ENCODE measurements at places on chromosomes 1 and 21.
A peak's percentile ranks its signal among the peaks of the same experiment; 100 is the strongest.

DNA sequence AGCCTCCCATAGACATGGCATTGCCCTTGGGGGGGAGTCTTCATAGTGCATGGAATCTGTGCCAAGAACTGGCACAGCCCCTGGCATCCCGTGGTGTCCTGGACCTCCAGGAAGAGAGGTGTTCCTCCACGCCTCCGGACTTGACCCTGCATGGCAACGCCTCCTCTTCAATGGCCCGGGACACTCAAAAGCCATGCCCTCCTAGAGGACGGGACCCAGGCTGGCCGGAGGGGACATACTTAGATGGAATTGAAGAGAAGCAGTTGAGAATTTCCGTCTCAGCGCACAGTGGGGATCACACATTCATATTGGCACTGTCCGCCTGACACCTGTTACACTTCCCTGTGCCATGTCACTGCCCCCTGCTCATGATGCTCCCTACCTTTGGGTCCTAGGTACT is 38.4 kb upstream of the TENT5C start:
- DNase-seq = no peak

GRCh38 chr1:234933475-234933874 is 195.2 kb downstream of the TOMM20 start:
- peak; percentile 54 for DNase-seq

- DNase-seq = no peak
Observed at GRCh38 chr1:44628962-44629756, 45.1 kb downstream of the TMEM53 start.

- no peak for DNase-seq
Observed at GRCh38 chr1:159429074-159429861, 2.7 kb upstream of the OR10J4 start.

DNA sequence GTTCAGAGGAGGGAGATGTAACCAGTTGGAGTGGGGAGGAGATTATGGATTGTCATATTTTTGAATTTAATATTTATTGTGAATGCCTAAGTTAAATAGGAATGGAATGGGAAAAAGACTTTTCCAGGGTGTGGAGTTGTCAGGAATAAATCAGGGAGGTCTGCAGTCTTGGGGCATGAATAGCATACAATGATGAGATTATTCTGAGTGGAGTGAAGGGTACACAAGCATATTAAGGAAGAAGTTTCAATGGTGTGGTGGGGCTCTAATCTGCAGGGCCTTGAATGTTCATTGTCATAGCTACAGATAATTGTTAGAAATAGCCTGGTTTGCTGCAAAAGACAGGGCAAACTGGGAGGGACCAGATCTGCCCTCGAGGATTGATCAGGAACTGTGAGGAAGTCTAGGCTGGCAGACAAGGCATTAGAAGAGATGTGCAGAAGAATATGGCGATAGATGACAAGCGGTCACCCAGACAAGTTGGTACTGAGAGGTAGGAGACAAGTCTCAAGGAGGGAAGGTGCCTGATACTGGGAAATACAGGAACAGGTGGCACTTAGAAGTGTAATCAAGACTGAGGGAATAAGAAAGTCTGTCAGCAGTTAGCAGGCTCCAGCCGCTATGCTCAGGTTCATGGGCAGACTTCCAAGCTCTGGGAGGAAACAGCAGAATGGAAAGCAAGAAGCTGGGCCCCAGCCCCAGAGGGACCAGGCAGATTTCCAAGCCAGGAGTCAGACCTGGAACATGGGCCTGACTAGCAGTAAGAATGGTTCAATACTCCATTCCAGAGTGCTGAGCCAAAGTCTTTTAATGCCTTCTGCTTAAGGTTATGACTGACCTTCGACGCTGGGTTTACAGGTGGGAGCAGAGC is 20.9 kb upstream of the RGL1 start:
- DNase-seq = no peak

GRCh38 chr1:109721042-109721441 is 9.0 kb downstream of the GSTM5 start:
- DNase-seq = no peak

DNA sequence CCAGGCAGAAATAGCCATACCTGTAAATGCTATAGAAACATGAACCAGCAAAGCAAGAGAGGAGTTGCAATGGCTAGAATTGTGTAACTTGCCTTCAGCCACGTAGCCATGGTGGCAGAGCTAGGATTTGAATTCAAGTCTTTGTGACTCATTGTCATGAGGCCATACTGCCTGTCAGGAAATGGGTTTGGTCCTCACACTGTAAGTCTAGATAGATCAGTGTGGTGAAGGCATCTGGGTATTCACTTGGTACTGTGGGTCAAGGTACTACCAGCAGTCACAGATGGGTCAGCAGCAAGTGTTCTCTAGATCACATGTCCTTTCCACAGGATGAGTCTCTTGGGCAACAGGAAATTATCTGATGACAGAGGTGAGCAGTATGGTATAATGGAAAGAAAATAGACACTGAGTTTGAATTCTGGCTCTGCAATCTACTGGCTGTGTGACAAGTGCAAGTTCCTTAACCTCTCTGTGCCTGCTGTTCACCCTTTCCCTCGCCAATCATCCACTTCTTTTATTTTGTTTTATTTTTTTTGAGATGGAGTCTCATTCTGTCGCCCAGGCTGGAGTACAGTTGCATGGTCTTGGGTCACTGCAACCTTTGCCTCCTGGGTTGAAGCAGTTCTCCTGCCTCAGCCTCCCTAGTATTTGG is 36.9 kb downstream of the FGGY start:
- DNase-seq = peak; percentile 70

DNA sequence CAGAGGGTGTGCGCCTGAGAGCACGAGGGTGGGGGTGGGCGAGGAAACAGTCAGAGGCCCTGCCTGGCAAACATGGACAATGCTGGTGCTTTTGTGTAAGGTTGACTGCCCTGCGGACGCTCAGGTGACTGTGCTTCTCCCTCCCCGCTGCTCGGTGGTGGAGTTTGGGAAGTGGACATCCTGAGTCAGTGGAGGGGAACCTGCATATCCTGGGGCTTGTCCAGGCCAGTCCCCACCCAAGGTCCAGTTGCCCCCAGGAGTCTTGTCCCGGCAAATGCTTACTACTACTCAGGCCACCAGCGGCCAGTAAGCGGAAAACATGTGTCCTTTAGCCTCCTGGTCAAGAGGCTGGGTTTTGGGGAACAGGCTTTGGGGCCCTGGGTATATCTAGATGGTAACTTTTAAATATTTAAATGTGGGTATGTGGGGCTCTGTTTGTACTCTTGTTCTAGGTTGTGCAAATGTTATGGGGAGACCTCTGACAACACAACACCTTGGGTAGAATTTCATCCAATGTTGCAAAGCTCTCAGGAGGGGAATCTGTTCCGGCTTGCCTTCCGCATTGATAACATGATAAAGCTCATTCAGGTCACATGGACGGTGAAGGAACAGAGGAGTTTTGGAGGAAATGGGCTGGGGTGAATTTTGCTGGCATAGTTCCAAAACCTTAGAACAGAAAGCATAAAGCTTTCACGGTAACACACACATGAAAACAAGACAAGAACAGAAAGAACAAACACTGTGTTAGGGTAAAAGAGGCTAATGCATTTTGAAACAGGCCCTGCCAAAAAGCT is 364.9 kb downstream of the PRDM2 start:
- no peak for DNase-seq

GRCh38 chr1:209775678-209776077 is 8.7 kb downstream of the C1orf74 start:
- DNase-seq = no peak

DNA sequence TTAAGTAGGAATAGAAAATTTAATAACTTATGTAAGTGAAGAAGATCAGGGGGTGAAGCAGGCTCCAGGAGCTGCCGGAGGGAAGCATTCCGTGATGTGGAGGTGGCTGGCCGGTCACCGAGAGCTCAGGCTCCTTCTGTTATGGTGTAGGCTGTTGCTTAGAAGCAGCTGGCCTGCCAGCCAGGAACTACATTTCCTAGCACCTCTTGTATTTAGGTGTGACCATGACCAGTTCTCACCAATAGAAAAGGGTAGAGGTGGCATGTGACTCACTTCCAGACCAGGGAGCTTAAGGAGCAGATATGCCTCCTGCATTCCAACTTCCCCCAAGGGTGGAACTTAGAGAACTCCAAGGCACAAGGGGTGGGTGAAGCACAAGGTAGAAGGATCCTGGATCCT is 120.7 kb downstream of the ACTL8 start:
- no peak for DNase-seq

DNA sequence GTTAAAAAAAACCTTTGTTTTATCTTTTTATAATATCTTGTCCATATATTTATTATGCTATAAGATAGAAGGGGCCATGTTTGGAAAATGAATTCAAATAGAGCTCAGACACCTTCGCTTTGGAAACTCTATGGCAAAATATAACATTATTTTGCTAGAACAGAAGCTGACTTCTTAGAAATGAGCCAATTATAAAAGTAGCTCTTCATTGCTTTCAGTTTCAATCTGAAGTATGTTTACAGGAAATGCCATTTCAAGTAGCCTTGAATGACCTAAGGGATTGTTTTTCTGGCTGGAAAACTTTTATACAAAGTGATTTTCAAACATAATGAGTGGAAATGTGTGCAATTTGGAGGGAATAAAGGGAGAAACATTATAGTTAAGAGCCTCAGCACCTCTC is 37.8 kb upstream of the GBP5 start:
- peak; percentile 52 for DNase-seq

GRCh38 chr21:24220446-24220845 is 1386.8 kb downstream of the MRPL39 start:
- DNase-seq = no peak

- no peak for DNase-seq
Observed at GRCh38 chr1:78830321-78830720, 176.2 kb downstream of the ADGRL4 start.

GRCh38 chr1:62774971-62775595 is 8.8 kb upstream of the ATG4C start:
- DNase-seq = no peak

DNA sequence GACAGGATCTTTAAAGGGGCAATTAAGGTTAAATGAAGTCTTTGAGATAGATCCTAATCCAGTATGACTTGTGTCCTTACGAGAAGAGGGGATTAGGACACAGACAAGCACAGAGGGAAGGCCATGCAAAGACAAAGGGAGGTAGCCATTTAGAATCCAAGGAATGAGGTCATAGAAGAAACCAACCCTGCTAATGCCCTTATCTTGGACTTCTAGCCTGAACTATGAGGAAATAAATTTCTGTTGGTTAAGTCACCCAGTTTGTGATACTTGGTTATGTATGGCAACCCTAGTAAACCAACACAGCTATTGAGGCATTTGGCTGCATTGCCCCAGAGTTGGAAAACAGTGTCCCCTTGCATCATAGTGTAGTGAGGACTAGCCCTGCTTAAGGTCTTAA is 121.3 kb downstream of the MAST2 start:
- no peak for DNase-seq

GRCh38 chr1:216598448-216598847 is 124.8 kb downstream of the ESRRG start:
- DNase-seq = no peak

- DNase-seq = no peak
Observed at GRCh38 chr1:244454412-244454811, 2.7 kb upstream of the ADSS2 start.

DNA sequence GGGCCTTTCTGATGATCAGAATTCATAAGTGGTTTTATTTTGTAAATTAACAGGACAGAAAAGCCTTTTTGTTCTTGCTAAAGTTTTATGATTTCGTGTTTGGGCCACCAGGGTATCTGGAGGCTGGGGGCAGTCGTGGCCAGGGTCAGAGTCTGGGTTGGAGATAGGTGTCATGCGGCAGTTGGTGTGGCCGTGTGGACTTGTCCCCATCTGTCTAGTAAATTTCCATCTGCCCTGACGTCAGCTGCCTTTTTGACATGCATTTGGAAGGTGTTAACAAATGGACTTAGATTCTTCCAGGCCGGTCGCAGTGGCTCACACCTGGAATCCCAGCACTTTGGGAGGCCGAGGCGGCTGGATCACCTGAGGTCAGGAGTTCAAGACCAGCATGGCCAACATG is 56.8 kb downstream of the SKI start:
- DNase-seq = no peak

GRCh38 chr1:92511541-92511940 is 24.8 kb upstream of the GFI1 start:
- no peak for DNase-seq

- peak; percentile 86 for DNase-seq
Observed at GRCh38 chr1:32201011-32201855, 838 bp downstream of the CCDC28B start.

GRCh38 chr1:34768856-34769255 is 9.3 kb downstream of the GJB4 start:
- no peak for DNase-seq

DNA sequence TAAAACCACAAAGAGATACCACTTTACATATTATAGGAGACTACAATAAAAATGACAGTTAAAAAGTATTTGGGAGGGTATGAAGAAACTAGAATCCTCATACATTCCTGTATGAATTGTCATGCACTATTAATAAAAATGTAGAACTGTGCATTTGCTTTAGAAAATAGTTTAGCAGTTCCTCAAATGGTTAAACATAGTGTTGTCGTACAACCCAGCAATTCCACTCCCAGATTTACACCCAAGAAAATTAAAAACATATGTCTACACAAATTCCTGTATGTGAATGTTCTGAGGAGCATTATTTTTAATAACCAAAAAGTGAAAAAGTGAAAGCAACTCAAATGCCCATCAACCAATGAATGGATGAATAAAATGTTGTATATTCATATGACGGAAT is 23.1 kb upstream of the PDE4B start:
- DNase-seq = no peak

GRCh38 chr1:115051850-115052249 is 22.2 kb downstream of the TSHB start:
- DNase-seq = no peak

DNA sequence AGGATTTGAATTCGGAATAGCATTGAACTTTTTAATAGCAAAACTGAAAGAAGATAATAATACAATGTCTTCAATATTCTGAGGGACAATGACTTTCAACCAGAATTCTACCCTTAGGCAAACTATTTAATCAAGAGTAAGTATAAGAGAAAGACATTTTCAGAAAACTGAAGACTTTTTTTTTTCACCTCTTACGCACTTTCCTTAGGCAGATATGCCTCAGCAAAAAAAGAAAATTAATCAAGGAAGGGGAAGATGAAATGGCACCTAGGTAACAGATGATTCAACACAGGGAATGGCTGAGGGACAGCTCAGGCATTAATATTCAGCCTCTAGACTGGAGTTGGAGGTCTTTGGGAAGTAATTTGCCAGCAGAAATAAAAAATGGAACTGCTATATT is 184.9 kb downstream of the URB2 start:
- DNase-seq = no peak

DNA sequence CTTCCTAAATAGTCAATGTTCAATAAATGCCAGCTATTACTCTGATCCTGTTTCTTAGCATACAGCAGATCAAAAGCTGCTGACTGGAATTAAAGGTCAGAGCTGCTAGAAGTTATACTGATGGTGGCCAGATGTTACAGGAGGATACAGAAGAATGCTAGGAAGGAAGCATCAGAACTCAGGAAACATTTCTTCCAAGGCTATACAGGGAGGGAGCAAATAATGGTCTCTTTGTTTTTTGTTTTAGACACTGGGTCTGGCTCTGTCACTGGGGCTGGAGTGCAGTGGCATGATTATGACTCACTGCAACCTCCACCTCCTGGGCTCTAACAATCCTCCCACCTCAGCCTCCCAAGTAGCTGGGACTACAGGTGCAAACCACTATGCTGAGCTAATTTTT is 175.5 kb downstream of the RGS7 start:
- no peak for DNase-seq

- DNase-seq = no peak
Observed at GRCh38 chr1:46798810-46799209, at the start of gene CYP4B1. TSS of gene CYP4B1 (plus strand) at chr1:46799046. CDS start at chr1:46799082, 36 bp downstream.

GRCh38 chr1:166947398-166948043 is 27.8 kb downstream of the ILDR2 start:
- DNase-seq = no peak

GRCh38 chr1:47431534-47431933 is 6.3 kb upstream of the FOXD2 start:
- peak; percentile 38 for DNase-seq

- DNase-seq = no peak
Observed at GRCh38 chr21:46194374-46195334, 10.4 kb upstream of the SPATC1L start.
